ENCODE measurements at places on chromosomes 12 and 14.

- DNase-seq, result no peak
Observed at GRCh38 chr12:31618228-31619025, 27.5 kb upstream of the DENND5B start.

DNA sequence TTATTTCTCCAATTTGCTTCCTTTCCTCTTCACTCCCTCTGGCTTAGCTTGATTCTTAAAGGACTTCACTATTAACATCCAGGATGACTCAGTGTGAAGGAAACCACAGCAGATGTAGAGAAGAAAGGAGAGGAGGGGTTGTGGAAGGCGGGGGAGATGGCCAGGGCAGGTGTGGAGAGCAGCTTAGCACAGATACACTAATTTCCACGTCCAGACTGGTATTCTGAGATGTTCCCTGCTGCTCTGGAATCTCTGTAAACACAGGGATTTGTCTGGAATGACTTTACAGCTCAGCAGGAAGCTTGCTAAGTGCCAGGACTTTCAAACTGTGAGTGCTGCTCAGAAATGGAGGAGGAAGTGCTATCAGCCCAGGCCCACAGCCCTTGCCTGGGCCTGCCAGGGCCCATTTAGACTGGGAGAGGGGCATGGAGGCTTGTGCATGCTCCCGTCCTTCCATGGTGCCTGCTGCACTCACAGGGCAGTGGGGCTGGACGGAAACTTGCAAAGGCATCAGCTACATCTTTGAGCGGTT, 202.5 kb upstream of the DDHD1 start:
- no peak for DNase-seq

GRCh38 chr14:93691042-93691780, 97.1 kb downstream of the PRIMA1 start:
- no peak for DNase-seq

DNA sequence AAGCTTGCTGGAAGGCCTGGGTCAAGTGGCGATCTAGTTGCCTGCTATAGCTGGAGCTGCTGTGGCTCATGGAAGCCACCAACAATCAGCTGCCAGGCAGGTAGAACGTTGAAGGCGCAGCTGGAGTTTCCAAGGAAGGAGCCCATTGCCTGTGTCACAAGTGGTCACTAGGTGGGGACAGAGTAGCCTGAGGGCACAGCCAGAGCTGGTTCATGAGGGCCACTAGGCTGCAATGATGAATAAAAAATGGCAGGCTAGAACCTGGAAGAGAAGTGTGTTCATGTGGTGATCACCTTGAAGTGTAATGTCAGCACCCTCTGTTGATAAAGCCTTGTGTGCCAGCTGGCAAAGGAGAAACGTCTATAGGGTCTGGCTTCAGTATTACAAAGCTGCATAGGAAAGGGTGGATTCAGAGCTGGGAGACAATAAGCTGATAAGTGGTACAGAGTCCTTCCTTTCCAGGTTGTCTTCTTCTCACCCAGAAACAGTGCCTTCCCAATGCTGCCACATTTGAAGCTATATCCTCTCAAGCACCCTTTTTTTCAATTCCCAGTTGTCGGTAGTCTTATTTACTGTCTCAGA, 165.8 kb downstream of the EMP1 start:
- DNase-seq, result peak; percentile 49

GRCh38 chr14:43175896-43176295, 1331.2 kb downstream of the FSCB start:
- no peak for DNase-seq

DNA sequence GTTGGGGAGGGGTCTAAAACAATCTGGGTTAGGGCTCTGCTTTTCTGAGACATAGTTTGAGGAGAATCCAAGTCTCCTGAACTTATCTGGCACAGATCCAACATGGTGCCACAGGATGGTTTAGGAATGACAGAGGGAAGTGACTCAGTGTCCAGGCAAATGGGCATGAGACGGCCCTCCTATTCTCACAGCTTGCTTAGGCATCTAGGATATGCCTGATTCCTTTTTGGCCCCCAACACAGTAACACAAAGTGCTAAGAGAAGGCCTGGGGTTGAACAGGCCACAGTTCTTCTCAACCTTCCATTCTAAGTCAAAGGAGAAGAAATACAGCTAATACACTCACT, 117.7 kb downstream of the ZFP36L1 start:
- no peak for DNase-seq

- no peak for DNase-seq
Observed at GRCh38 chr12:109178532-109178931, 62.1 kb downstream of the ACACB start.

- no peak for DNase-seq
Observed at GRCh38 chr14:67491285-67491684, 2.8 kb upstream of the TMEM229B start.

DNA sequence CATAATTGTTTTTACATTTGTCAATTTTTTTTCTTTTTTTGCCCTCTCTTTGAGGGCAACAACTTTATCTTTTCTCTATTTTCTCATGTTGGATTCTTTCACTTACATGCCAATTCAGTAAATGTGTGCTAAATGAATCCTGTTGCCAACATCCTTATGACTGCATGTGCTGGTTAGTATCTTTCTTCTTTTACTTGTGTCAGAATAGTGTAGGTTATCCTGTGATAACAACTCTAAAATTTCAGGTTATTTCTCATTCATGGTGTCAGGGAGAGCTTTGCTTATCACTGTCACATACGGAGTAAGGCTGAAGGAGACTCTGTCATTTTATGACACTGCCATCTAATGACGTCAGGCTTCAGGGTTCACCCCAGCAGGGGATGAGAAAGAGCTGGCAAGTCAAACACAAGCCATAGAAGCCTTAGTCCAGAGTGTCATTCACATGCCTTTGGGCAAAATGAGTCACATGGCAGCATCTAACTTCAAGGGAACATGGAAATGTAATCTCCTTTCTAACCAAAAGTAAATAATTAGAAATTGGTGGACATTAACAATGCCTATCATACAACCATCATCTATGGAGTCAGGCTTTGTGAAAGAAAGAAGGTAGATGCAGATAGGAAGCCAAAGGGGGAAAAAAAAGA, 242.5 kb upstream of the ATP2B1 start:
- peak; percentile 10 for DNase-seq

GRCh38 chr12:27754795-27755194, 25.2 kb upstream of the KLHL42 start:
- DNase-seq, result no peak

GRCh38 chr12:59067083-59067482, 146.8 kb upstream of the LRIG3 start:
- no peak for DNase-seq

DNA sequence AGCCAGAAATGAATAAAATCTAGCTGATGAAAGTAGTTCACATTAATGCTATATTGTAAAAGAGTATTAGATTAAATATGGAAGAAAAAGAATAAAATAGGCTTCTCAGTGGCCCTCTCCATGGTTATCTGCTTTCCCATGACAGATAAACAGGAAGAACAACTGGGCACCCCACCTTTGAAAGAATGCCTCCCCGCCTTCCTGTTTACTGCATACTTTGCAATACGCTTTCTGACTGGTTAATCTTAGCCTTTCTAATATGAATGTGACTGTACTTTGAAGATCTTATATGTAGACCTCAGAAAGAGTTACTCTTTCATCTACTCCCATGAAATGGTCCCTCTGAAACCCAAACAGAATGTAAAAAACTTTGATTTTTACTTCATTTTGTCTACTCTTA, 34.1 kb upstream of the DAAM1 start:
- peak; percentile 31 for DNase-seq

DNA sequence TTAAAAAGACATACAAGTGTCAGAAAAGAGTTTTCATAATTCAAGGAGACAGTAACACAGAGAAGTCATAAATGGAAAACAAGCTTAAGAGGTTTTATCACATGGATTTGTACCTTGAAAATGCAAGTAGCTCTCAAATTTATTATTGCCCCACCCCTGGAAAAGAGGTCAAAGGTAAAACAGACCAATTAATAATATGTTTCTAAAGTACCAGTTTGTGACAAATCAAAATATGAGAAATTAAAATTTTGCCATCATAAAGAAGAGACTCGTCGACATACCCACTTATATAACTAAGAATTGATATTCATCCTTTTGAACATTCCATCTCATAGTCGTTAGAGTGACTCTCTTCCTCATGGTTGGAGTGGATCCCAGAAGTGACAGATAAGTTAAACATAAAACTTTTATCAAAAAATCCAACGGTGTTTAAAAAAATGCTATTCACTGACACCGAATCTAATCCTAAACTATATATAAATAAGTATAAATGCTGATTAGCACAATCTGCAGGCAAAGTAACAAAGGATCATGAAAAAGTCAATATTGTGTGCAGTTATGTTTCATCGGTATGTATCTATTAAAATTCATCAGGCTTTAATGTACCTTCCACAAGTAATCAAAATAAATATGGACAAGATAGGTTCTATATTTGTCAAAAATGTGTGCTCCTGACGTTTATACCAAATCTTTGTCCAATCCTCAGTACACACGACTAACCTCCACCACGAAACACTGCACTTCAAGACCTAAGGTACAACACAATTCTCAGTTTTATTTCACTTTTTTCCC, 2.3 kb downstream of the CORO1C start:
- DNase-seq, result no peak

DNA sequence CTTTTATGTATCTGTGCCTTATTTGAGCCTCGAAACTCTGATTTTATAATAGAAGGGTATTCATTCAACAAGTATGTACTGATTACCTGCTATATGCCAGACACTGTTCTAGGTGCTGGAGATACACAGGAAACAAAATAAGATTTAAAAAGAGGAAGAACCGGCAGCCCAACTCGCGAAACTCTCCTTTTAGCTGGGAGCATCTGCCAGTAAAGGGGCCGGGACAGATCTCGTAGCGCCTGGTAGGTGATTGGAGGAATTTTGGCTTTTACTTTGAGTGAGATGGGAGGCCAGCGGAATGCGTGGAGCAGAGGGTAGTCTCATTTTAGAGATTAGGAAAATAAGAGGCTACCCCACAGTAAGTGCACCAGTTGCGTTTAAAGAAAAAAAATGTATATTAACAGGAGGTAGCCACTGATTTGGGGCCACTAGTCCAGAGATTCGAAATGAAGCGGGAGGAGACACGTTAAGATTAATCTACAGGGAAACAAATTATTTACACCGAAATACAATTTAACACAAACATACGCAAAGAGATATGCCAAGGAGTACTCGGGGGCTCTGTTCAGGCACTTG, 520 bp upstream of the MON2 start:
- DNase-seq, result no peak

- no peak for DNase-seq
Observed at GRCh38 chr12:10098791-10099190, at the start of gene CLEC1A. Gene CLEC1A (minus strand): TSS chr12:10098985. CDS start chr12:10098922, 63 bp downstream.

DNA sequence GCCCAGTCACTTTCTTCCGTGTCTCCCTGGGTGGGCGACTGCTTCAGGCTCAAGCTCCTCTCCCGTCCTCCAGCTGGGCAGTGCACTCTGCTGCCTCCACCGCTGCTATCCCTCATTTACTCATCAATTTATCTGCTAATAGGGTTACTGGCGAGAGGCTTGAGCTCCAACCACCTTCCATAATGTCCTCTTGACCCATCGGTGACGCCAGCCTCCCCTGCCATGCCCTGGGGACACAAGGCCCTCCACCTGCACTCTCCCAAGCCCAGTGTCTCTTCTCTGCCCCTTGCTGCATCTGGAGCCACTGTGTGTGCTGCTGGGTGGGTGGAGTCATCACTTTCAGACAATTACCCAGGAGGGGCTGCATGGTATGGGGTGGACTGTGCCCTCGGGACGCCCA, 78.5 kb downstream of the TMEM132D start:
- DNase-seq, result no peak

DNA sequence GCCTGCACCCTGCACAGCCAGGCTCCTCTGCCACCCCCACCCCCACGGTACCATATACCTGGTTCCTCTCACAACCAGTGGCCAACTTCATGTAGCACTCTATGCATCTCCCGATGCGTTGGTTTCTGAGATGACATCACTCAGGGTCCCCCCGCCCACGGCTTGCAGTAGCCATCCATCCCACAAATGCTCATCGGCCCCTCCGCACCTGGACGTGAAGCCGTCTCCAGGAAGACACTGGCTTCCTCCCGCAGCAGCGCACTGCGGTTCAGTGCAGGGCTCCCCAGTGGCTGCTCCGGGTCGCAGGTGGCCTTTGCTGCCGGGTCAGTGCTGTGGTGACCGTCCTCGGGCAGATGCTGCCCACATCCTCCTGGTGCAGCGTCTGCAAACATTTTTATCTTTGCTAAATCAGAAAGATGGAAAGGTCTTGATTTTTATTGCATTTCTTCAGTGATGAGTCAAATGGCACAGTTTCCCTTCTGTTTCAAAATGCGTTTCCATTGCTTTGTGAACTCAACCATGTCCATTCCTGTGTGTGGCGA, 27.5 kb upstream of the MMP17 start:
- no peak for DNase-seq

DNA sequence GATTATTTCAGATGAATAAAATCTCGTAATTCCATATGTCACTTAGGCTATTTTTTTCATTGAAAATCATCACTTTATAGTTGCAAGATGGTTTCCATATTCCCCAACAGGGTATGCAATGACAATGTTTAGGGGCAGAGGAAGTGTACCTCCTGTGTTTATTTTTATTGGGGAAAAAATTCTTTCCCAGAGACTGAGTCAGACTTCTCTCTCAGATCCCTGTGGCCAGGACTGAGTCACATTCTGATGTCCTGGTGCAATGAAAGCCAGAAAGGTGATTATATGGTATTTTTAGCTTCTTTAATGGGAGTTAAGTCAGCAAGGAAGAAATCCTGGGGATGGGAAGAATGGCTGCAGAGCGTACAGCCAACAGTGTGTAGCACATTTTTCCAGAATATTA, 196.9 kb upstream of the ALG10 start:
- no peak for DNase-seq

DNA sequence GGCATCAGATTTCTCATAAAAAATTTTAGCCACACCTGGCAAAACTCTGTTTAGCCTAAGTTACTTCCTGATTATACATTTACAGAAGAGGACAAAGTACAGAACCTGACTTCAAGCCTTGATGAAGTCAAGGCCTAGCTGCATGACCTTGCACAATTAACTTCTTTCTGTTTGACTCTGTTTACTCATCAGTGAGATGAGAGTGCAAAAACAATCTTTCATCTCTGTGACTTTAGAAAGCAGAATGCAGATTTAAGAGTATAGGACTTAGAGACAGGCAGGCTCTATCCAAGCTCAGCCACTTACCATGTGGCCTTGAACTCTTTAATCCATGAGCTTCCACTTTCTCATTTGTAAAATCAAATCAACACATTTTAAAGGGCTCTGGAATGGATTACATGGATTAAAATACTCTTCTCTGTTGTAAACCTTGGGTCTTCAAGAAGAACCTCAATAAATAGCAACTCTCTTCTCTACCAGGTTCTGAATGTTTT, 1178.9 kb downstream of the FLRT2 start:
- DNase-seq, result no peak

- DNase-seq, result no peak
Observed at GRCh38 chr12:17197971-17198370, 592.0 kb upstream of the LMO3 start.

GRCh38 chr12:28032811-28033537, 60.4 kb upstream of the PTHLH start:
- DNase-seq, result no peak

GRCh38 chr14:73771848-73772638, 57.9 kb upstream of the PNMA1 start:
- DNase-seq, result peak; percentile 40

Measured in CD4-positive, CD25-positive, alpha-beta regulatory T cell (primary cell).